ENCODE measurements at places on chromosomes 13 and 19.
A peak's percentile ranks its signal among the peaks of the same experiment; 100 is the strongest.

DNA sequence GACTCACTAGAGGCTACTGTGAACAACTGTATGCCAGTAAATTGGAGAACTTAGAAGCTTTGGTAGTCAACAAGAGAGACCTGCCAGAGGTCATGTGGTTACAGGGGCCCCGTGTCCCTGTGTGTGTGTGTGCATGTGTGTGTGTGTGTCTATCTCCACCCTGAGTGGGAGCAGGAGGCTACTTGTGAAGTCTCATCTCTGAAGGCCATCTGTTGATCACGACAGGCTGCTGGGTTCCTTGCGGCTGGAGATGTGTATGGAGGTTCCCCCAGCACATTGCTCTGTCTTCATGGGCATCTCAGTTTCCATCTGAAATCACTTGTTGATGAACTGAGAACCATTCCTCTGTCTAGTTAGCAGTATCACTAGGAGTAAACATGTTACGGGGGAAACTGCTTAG is 58.2 kb upstream of the TEX29 start:
- DNase-seq = no peak
- H3K4me3 ChIP-seq = no peak overlapping the region
- no peaks in the 10 kb centered on the region for H3K4me1 ChIP-seq
- H3K27me3 ChIP-seq = no peaks in the 10 kb centered on the region

DNA sequence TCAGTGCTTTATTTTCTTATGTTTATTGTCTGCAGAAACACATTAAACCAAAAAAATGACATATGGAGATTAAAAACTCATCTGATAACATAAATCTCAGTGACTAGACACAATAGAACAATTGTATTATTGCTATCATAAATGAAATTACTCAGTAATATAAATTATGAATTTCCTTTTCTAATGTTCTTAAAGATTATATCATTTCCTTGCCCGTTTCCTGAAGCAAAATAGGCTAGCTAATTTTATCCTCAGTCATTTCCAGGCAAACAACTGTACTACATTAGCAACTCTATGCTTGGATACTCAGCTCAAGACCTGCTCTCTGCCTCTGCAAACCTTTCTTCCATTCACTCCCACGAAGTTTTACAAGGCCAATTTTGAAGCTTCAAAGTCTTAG is 61.2 kb downstream of the RFC3 start:
- H3K4me1 ChIP-seq = no peaks in the 10 kb centered on the region
- H3K27me3 ChIP-seq = no peaks in the 10 kb centered on the region
- no peak for DNase-seq
- H3K36me3 ChIP-seq = no peaks in the 10 kb centered on the region
- H3K4me3 ChIP-seq = no peak overlapping the region
- H3K27ac ChIP-seq = no peak overlapping the region

- H3K4me1 ChIP-seq = peaks cover 25% of the 10 kb centered on the region
- H3K27me3 ChIP-seq = no peaks in the 10 kb centered on the region
- no peak for DNase-seq
- H3K4me3 ChIP-seq = no peak overlapping the region
These were observed 2.3 kb downstream of the SLC46A3 start for GRCh38 chr13:28716511-28716910.

DNA sequence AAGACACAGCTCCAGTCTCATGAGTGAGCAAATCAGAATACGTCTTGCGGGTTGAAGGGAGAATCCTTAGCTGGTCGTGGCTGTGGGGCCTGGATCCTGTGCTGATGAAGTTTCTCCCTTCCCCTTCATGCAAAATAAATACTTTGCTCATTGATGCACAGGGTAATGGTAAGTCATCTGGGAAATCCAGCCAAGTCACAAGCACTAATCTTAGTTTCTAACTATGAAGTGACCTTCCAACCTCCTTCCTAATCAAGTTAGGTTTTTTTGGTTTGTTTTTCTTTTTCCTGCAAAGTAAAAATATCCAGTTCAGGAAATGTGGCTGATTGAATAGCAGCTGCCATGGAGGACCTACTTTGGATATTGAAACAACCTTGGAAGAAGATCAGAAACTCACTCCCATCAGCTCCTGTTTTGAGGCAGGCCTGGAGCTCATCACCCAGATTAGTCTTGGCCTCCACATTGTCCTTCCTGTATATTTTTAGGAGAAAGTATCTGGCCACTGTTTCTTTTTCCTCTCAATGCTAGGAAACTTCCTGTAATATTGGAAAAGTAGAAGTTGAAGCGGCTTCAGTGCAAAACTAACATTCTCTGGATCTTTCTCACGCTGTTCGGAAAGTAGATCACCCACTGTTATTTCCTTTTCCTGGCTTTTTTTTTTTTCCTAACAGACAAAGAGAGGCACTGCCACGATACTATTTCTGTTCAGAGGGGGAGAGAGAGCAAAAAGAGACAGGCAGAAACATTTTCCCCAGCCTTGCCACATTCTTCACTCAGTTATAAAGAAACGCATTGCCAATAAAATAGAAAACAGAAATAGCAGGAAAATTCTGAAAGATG is 12.3 kb upstream of the ARL11 start:
- H3K4me3 ChIP-seq = no peak overlapping the region
- H3K27ac ChIP-seq = peak overlapping the region; percentile 22
- H3K27me3 ChIP-seq = no peaks in the 10 kb centered on the region
- DNase-seq = no peak
- no peaks in the 10 kb centered on the region for H3K4me1 ChIP-seq

DNA sequence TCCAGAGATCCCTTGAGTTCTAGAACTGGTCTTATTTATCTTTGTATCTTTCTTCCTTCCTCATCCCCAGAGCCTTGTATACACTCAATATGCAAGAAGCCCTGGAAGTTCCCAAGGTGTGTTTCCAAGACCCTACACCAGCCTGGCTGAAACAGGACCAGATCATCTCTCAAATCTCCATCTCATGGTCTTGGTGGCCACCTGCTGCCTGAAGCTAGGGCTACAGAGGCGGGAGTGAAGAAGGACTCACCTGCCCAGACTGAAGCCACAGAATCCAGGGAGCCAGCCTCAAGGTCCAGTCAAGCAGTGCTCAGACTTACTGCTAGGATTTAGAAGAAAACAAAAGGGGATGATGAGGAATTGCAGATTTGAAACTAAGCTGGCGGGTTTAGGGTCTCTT is 6.1 kb upstream of the CYSLTR2 start:
- H3K4me3 ChIP-seq = no peak overlapping the region
- H3K27ac ChIP-seq = no peak overlapping the region
- DNase-seq = no peak
- H3K27me3 ChIP-seq = peaks cover 4% of the 10 kb centered on the region
- H3K4me1 ChIP-seq = no peaks in the 10 kb centered on the region
- H3K36me3 ChIP-seq = no peaks in the 10 kb centered on the region

- H3K27me3 ChIP-seq = no peaks in the 10 kb centered on the region
- H3K27ac ChIP-seq = no peak overlapping the region
- no peaks in the 10 kb centered on the region for H3K4me1 ChIP-seq
- H3K4me3 ChIP-seq = no peak overlapping the region
- H3K36me3 ChIP-seq = no peaks in the 10 kb centered on the region
These were observed 141.0 kb downstream of the RFC3 start for GRCh38 chr13:33958964-33959363.

DNA sequence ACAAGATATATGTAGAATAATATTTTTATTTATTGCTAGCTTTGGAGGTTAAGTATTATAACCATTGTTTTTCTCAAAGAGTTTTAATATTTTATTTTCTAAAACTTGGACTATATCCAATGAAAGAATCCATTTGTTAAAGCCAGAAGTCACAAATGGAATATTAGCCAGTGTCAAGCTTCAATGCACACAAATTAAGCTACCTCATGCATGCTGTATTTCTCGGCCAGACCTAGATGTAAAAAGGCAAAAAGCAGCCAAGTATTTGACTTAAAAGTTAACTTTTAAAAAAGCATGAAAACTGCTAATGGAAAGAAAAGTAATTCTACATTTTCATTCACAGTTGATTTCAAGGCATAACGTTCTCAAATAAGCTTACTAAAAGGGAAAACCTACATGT is 160.0 kb upstream of the ATXN8OS start:
- no peak for DNase-seq
- H3K27me3 ChIP-seq = no peaks in the 10 kb centered on the region
- no peak overlapping the region for H3K27ac ChIP-seq
- H3K4me1 ChIP-seq = no peaks in the 10 kb centered on the region

DNA sequence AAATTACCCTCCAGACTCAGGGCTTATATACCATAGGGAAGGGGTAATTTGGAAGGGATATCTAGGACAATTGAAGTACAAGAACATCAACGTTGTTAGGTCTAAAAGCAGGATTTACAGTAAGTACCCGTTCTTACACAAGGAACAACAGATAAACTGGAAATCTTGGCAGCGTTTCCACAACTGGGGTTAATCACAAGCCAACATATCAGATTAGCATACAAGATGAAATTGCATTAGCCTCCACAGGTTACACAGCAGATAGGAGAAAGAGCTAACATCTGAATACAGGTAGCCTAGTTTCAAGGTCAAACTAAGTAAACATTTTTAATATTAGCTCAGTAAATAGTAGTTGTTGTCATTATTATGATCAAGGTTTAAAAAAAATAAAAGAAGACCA is 1214.0 kb upstream of the PCDH20 start:
- H3K4me1 ChIP-seq = no peaks in the 10 kb centered on the region
- no peaks in the 10 kb centered on the region for H3K36me3 ChIP-seq
- H3K27ac ChIP-seq = no peak overlapping the region
- no peak overlapping the region for H3K4me3 ChIP-seq

GRCh38 chr13:113152984-113153809 is 5.3 kb upstream of the PROZ start:
- peak; percentile 62 for DNase-seq
- no peaks in the 10 kb centered on the region for H3K36me3 ChIP-seq
- peak overlapping the region; percentile 73 for H3K27ac ChIP-seq

GRCh38 chr19:35106291-35106583 is 9.4 kb upstream of the FXYD3 start:
- H3K4me3 ChIP-seq = no peak overlapping the region
- no peak overlapping the region for H3K27ac ChIP-seq
- no peak for DNase-seq

GRCh38 chr13:24233351-24233901 is 72.9 kb downstream of the SPATA13 start:
- no peak for DNase-seq
- no peaks in the 10 kb centered on the region for H3K36me3 ChIP-seq
- no peak overlapping the region for H3K4me3 ChIP-seq
- H3K27ac ChIP-seq = peak overlapping the region; percentile 26
- no peaks in the 10 kb centered on the region for H3K4me1 ChIP-seq

GRCh38 chr19:4425537-4425936 is 23.1 kb downstream of the CHAF1A start:
- no peaks in the 10 kb centered on the region for H3K27me3 ChIP-seq
- no peak for DNase-seq
- H3K4me1 ChIP-seq = no peaks in the 10 kb centered on the region
- H3K4me3 ChIP-seq = no peak overlapping the region
- H3K36me3 ChIP-seq = peaks cover 23% of the 10 kb centered on the region
- no peak overlapping the region for H3K27ac ChIP-seq

GRCh38 chr19:43638214-43638994 is 1.2 kb downstream of the CADM4 start:
- H3K36me3 ChIP-seq = no peaks in the 10 kb centered on the region
- peaks cover 7% of the 10 kb centered on the region for H3K4me1 ChIP-seq
- peaks cover 67% of the 10 kb centered on the region for H3K27me3 ChIP-seq
- H3K4me3 ChIP-seq = no peak overlapping the region
- no peak overlapping the region for H3K27ac ChIP-seq
- no peak for DNase-seq

DNA sequence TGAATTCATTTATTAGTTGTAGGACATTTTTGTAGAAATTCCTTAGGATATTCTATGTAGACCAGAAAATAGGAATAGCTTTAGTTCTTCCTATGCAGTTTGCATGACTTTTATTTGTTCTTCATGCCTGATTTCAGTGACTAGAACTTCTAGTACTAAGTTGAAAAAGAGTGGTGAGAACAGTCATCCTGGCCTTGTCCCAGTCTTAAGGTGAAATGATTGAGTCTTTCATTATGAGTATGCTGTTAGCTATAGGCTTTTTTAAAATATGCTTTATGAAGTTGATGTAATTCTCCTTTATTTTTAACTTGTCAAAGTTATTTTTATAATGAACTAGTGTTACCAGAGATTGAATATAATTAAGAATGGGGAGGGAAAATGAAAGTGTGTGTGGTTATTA is 690.1 kb upstream of the KLHL1 start:
- no peaks in the 10 kb centered on the region for H3K4me1 ChIP-seq
- H3K27ac ChIP-seq = no peak overlapping the region
- no peaks in the 10 kb centered on the region for H3K36me3 ChIP-seq
- H3K4me3 ChIP-seq = no peak overlapping the region

DNA sequence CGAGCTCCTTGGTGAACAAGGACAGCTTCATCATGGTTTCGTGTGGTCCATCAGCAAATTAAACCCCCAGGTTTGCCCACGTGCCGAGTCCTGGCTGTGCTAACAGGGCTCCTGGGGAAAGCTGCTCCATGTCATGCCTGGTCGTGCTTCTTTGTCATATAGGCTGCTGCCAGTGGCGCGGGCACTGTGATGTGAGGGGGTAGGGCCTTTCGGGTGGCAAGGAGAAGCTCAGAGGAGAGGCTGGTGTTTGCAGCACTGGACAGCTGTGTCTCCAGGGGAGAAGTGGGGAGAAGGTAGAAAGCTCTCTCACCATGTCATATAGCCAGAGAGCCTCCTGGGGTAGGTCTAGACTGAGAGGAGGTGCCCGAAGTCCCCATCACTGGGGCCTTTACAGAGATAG is 13.3 kb downstream of the VSTM2B start:
- H3K36me3 ChIP-seq = no peaks in the 10 kb centered on the region
- no peaks in the 10 kb centered on the region for H3K4me1 ChIP-seq
- no peak for DNase-seq
- H3K4me3 ChIP-seq = no peak overlapping the region
